Thymus (tissue), 14 donors: ENCODE measurements at places on chromosomes 12 and 14. TPM values are rescaled to one million over a fixed set of nuclear protein-coding genes. Genes with fewer than 3 reads are reported as not detected.

The NPAS3 gene
- 1.2 TPM for total RNA-seq

- DNase-seq = no peak
Measured at GRCh38 chr14:73695997-73696396, 18.2 kb downstream of the PNMA1 start.

The CCDC177 gene
- total RNA-seq = 0.05 TPM

DNA sequence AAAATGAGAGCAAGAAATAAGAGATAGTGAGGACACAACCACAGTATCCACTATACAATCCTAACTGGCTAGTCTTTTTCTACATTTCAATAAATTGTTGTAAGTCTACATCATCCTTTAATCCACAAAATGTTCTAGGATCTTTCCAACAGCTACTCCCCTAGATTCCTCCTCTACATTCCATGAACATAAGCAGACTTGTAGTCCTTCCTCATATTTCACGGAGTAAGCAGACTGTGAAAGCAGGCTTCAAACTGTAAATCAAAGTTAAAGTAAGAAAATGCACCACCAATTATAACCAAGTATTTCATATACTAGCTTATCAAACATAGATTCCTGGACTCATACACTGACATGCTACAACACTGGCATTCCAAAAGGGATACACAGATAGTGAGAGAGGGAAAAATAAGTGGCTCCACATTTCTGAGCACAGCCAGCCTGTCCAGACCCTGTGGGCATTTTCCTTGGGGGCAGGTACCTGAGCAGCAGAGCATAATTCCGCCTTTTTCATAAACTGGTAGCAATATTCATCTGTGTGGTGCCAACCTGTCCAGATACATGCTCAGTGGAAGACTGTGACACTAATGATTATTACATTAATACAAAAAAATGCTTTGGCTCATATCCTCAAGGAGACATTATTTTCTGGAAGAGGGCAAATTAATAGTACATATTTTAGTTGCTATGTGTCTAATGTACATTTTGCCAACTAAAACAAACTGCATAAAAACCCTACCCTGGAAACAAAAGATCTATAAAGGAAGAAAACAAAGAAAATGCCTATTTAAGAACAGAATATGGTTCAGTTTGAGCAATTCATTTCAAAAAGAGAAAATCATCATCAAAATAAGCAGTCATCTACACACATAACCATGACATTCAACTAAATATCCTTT is 113.3 kb upstream of the FSCB start:
- no peak for DNase-seq

GRCh38 chr12:2447861-2448260 is 346.9 kb upstream of the FKBP4 start:
- no peak for DNase-seq

The TAS2R10 gene
- total RNA-seq = 0.47 TPM
